ENCODE measurements at places on chromosomes 7 and 10.

GRCh38 chr7:155797262-155798250 is 14.7 kb downstream of the SHH start:
- no peak for DNase-seq

DNA sequence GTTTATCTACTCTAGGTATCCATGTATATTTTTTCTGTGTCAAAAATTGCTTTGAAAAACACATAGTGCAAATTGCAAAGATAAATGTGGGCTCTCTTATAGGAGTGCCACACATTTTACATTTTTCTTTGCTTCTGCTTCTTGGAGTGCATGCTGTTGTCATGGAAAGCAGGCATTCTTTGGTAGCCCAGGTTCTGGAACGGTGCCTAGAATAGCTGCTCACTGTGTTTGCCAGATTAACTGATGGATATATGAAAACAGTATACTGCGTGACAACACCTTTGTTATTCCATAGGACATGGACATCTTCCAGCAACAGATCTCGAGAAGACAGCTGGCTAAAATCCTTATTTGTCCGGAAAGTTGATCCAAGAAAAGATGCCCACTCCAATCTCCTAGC is 13.4 kb downstream of the NIPSNAP2 start:
- peak; percentile 80 for DNase-seq

- DNase-seq, result peak; percentile 80
These were observed 164.6 kb upstream of the CDCA7L start for GRCh38 chr7:22110227-22110839.

DNA sequence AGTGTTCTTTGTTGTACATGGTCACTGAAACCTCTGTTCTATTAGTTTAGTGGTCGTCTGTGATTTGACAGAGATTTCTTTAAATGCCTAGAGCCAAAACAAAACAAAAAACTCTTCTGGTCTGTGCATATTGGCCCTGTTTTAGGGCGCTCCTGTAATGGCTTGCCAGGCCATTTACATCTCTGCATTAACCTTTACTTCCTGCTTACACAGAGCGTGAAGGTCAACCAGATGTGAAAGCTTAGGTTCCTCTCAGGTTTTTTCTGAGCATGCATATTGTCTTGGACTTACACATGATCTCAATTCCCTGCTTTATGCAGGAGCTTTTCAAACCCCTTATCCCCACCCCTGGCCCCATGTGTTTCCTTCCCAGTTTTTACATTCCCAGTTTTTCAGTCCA is 9.6 kb downstream of the ZNF37A start:
- no peak for DNase-seq

GRCh38 chr10:96440361-96441292 is 73.1 kb downstream of the TLL2 start:
- peak; percentile 6 for DNase-seq

DNA sequence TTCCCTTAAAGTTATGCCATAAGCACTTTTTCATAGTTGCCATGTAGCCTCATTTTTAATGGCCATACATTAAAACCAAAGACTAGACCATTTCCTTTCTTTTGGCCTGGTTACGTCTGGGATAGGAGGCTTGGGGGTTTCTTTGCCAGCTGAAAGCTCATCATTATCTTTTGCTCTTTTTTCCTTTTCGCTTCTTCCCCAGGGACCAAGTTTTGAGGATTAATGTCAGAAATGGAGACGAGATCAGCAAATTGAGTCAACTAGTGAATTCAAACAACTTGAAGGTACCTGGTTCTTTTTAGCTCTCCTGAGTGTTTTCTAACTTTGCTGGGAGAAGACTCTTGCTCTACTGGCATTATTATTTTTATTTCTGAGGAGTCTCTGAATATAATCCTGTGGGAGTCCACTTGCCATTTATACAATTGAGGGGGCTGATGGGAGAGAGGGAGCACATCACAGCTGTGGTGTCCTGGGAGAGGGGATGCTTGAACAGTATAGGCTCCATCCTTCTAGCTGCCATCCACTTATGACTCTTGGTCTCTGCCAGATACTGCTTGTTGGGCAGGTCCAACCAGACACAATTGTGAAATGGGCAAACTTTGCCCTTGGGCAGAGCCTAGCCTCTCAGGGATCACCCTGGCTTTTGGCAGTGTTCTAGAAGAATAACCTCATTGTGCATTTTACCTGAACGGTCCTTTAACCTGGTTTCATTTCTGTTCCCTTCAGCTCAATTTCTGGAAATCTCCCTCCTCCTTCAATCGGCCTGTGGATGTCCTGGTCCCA is 5.8 kb downstream of the CPA4 start:
- no peak for DNase-seq

All from iris pigment epithelial cell (primary cell).